Endothelial cell of umbilical vein (primary cell): ENCODE measurements at places on chromosomes 5 and 9.
A peak's percentile ranks its signal among the peaks of the same experiment; 100 is the strongest.

DNA sequence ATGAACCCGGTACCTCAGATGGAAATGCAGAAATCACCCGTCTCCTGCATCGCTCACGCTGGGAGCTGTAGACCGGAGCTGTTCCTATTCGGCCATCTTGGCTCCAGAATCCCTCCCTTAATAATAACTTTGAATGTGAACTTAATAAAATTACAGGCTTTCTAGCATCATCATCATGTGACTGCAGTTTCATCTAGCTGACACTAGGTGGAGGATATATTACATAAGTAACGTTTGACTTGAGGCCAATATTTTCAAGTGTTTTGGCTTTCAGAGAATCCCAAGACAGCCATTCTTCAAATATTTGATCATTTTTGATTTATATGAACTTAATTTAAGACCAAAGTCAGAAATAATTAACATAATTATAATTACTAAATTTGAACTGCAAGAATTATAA, 474.9 kb upstream of the CDH10 start:
- no peak for DNase-seq

DNA sequence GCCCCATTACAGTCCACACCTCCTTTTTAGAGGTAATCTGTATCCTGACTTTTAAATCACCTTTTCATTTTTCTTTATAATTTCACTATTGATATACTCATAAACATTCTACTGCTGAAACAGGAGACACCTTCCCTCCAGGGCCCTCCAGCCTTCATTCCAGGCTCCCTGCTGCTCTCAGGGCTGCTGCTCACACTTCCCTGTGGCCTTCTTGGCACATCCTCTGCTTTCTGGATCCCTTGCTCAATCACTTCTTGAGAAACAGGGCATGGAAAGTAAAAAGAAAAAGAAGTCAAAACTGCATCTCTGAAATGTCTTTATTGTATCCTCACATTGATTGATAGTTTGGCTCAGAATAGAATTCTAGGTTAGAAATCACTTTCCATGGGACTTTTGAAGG, 19.3 kb upstream of the WNT8A start:
- no peak for DNase-seq

GRCh38 chr5:106312360-106312759, 1358.4 kb downstream of the EFNA5 start:
- no peak for DNase-seq

DNA sequence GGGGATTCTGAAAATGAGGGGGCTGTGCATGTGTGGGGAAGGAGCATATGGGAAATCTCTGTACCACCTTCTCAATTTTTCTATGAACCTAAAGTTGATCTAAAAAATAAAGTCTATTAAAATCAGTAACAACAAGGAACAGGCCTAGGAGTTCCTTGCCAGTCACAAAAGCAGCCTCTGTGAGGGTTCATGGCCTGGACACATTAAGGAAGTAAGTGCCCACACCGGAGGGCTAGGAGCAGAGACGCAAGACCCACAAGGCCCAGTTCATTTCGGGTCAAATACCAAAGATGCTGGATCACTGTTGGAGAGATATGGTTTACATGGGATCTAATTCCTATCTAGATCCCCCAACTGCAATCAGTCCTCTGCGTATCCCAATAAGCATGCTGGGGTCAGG, 88.4 kb downstream of the SEMA4D start:
- no peak for DNase-seq

DNA sequence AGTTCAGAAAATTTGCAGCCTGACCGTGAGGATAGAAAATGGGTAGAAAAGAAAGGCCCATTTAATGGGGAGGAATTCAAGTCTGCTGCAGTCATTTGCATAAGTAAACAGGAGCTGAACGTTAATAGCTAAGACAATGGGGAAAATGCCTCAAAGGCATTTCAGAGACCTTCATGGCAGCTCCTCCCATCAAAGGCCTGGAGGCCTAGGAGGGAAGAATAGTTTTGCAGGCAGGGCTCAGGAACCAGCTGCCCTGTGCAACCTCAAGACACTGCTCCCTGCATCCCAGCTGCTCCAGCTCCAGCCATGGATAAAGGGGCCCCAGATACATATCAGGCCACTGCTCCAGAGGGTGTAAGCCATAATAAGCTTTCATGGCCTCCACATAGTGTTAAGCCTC, 32.2 kb upstream of the CDH18 start:
- DNase-seq: no peak

GRCh38 chr9:15572200-15572770, 19.4 kb downstream of the CCDC171 start:
- no peak for DNase-seq

DNA sequence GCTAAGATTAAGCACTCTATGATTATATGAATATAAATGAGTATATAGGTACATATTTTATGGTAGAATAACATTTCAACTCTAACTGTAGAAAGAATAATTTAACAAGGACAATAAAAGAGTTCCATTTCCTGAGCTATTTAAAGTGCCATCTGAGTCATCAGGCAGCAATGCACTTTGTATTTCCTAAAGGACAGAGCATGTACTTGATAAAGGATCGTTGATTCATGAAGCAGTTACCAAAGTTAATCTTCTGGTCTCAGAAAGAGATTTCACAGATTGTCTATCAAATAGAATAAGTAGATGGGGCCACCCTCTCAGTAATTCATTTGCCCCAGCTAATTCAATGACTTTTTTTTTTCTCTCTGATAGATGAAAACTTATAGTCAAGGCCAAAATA, 747.8 kb downstream of the CDH18 start:
- DNase-seq: peak; percentile 21
